Omental fat pad (tissue), 4 donors: ENCODE measurements at places on chromosomes 1 and 21. TPM values are rescaled to one million over a fixed set of nuclear protein-coding genes. Genes with fewer than 3 reads are reported as not detected.

GPATCH2 gene
- total RNA-seq = 11.7 TPM

CFAP141 gene
- not detected for total RNA-seq

IRF6 gene
- total RNA-seq = 0.44 TPM

LCE2B gene
- not detected for total RNA-seq

CELA3A gene
- 2.4 TPM for total RNA-seq

ATAD3B gene
- 21.1 TPM for total RNA-seq

LDLRAD2 gene
- total RNA-seq = not detected

LIN28A gene
- total RNA-seq = not detected

RNASEL gene
- 11.4 TPM for total RNA-seq

KIF2C gene
- total RNA-seq = 0.44 TPM

GUCA2B gene
- not detected for total RNA-seq

COL9A2 gene
- 12.6 TPM for total RNA-seq

EVA1C gene
- 108 TPM for total RNA-seq

MPZ gene
- 1.8 TPM for total RNA-seq

KCNT2 gene
- 7.1 TPM for total RNA-seq

NR1I3 gene
- total RNA-seq = not detected

CYP4X1 gene
- 18.5 TPM for total RNA-seq

GRHL3 gene
- 0.44 TPM for total RNA-seq

OR2G6 gene
- total RNA-seq = not detected

ADAMTSL4 gene
- 46.6 TPM for total RNA-seq

CELA3B gene
- not detected for total RNA-seq

WNT3A gene
- not detected for total RNA-seq

MASP2 gene
- total RNA-seq = not detected

SFN gene
- total RNA-seq = 1.9 TPM

VHLL gene
- not detected for total RNA-seq

VANGL1 gene
- total RNA-seq = 6.3 TPM

POFUT2 gene
- 48.9 TPM for total RNA-seq

SMIM34 gene
- not detected for total RNA-seq

OR2T33 gene
- total RNA-seq = not detected

ERVH48-1 gene
- total RNA-seq = not detected

TTLL10 gene
- not detected for total RNA-seq

SMCP gene
- not detected for total RNA-seq

KRTAP13-3 gene
- total RNA-seq = not detected

LCE6A gene
- total RNA-seq = not detected

DYNLT5 gene
- 7.7 TPM for total RNA-seq

SERPINC1 gene
- not detected for total RNA-seq

AADACL4 gene
- not detected for total RNA-seq

BARHL2 gene
- not detected for total RNA-seq

KPRP gene
- total RNA-seq = not detected

PALMD gene
- 86.2 TPM for total RNA-seq

CAMSAP2 gene
- 46.0 TPM for total RNA-seq

TBX15 gene
- 1.8 TPM for total RNA-seq

TSPAN1 gene
- not detected for total RNA-seq

BTBD8 gene
- 8.3 TPM for total RNA-seq

TTC34 gene
- total RNA-seq = 0.28 TPM

WNT4 gene
- 1.6 TPM for total RNA-seq

LAMC2 gene
- total RNA-seq = 3.5 TPM

TNFRSF18 gene
- total RNA-seq = not detected

ANKRD35 gene
- 1.9 TPM for total RNA-seq

SLC45A1 gene
- total RNA-seq = 4.1 TPM

ELK4 gene
- 20.7 TPM for total RNA-seq

NKAIN1 gene
- total RNA-seq = not detected

CRB1 gene
- 2.4 TPM for total RNA-seq

DCLRE1B gene
- 5.6 TPM for total RNA-seq

RHOU gene
- total RNA-seq = 50.1 TPM
